ENCODE measurements at places on chromosomes 3 and 15.

DNA sequence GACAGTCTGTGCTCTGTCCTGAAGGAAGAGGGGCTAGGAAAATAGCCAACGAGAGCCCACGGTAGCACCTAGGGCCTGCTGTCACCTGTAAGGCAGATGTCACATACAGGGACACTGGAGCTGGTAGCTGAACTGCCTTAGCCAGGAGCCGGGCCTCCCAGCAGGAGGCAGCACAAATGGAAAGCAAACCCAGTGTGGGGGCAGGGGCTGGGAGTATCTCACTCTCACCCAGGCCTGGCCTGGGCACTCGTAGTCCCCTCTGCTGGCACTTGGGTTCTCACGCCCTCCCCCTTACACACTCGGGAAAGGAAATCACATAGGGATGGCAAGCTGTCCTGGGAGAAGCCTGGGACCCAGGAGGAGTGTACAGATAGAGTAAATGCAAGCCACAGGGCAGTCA is 173.1 kb upstream of the CHRNA7 start:
- DNase-seq, result no peak

DNA sequence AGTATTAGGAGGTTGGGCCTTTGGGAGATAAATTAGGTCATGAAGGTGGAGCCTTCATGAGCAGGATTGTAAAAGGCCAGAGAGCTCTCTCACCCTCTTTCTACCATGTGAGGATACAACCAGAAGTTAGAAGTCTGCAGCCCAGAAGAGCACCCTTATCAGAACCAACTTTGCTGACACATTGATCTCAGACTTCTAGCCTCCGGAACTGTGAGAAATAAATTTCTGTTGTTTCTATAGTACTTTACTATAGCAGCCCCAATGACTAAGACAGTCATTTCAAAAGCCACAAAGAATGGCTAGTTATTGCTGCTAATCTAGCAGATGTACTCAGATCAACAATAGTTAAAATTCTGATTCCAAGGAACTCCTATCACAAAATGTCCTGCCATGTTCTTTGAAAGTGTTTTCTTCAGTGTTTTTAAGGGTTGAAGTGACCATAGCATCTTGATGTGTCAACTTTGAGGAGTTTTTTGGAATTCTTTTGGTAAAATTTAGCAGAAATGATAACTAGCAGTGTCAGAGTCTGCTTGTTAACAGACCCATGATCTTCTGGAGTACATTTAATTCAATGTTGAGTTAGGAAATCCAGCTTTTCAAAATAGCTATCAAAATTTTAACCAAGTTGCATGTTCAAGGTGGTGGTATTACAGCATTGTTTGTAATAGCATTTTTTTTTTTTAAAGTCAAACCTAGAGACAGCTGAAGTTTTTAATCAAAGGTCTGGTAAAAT is 10.3 kb downstream of the DZIP3 start:
- DNase-seq, result no peak

- DNase-seq, result peak; percentile 23
Measured at GRCh38 chr3:159378396-159379194, 576.7 kb downstream of the MFSD1 start.

DNA sequence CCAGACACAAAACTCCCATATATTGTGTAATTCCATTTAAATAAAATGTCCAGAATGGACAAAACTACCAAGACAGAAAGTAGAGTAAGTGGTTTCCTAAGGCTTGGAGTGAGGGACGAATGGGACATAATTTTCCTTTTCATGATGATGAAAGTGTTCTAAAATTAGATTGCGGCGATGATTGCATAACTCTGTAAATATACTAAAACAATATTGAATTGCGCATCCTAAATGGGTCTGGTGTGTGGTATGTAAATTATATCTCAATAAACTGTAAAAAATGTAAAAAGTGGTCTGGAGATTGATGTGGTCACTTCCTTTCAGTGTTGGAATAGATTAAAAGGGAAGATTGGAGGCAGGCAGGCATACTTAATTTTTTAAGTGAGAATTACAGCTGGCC is 105.9 kb upstream of the KCNAB1 start:
- no peak for DNase-seq

GRCh38 chr3:39208463-39209055 is 16.2 kb upstream of the XIRP1 start:
- DNase-seq, result peak; percentile 57

GRCh38 chr3:69020424-69020823 is 6.9 kb upstream of the EOGT start:
- no peak for DNase-seq

- DNase-seq, result no peak
Measured at GRCh38 chr15:80252121-80252518, at the start of gene CTXND1. TSS of gene CTXND1 (minus strand) at chr15:80252213. CDS start at chr15:80201949, 50,264 bp downstream.

GRCh38 chr3:71117572-71118247 is 465.8 kb downstream of the FOXP1 start:
- DNase-seq, result no peak

GRCh38 chr3:46866720-46867549 is 3.7 kb upstream of the MYL3 start:
- DNase-seq, result no peak

DNA sequence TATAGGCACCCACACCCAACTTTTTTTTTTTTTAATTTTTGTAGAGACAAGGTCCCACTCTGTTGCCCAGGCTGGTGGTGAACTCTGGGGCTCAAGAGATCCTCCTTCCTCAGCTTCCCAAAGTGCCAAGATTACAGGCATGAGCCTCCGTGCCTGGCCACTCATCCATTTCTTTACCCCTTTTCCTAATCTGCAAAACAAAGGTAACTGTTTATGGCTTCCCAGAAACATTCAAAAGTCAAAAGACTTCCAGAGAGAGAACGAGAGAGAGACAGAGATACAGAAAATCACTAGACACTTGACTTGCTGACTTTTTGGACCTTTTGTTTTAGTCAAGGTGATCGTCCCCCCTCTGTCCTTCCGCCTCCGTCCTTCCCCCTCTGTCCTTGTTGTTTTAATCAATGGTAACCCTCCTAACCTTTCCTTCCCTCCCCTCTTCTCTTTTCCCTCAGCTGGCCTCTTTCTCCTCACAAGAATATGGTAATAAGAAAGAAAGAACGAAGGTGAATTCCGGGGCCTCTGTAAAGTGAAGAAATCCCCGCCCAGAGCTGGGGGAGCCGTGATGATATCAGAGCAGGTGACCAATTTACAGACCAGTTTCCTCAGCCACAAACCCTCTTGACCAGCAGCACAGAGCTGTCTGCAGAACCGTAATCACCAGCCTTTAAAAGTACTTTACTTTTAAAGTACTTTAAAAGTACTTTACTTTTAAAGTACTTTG is 21.9 kb downstream of the KLHL6 start:
- DNase-seq, result no peak

DNA sequence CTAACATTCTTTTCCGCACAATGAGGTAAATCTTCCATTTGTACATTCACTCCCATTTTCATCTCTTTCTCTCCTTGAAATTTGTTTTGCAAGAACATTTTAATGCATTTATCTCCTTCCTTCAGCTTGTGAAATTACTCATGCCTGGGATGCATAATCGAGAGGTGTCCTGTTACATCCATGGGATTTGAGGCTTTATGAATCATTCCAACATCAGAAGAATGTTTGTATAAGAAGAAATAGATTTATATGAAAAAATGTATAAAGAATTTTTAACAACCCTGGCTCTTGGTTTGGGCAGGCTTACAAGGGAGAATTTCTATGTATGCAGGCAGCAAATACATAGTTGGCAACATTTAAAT is 93.2 kb upstream of the MBNL1 start:
- no peak for DNase-seq

- DNase-seq, result no peak
Measured at GRCh38 chr15:101017093-101017754, 98.1 kb downstream of the LRRK1 start.

DNA sequence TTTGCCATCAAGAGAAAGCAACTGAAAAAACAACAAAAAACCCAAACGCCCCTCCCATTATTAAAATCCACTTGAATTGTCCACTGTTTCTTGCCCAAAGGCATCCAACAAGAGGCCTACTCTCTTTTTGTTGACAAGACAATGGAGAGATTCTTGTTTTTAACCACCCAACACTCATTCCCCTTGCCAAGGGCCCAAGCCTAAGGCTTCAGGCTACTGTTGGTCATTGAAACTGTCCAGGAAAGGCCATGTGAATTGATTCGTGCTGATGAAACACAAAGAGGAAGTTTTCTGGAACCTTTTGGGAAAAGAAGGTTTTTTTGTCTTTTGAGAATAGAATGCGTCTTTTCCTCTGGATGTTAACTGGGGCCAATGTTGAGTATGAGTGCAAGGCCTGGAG is 157.4 kb upstream of the PFN2 start:
- no peak for DNase-seq

GRCh38 chr3:33791477-33792166 is 6.8 kb upstream of the PDCD6IP start:
- DNase-seq, result no peak

DNA sequence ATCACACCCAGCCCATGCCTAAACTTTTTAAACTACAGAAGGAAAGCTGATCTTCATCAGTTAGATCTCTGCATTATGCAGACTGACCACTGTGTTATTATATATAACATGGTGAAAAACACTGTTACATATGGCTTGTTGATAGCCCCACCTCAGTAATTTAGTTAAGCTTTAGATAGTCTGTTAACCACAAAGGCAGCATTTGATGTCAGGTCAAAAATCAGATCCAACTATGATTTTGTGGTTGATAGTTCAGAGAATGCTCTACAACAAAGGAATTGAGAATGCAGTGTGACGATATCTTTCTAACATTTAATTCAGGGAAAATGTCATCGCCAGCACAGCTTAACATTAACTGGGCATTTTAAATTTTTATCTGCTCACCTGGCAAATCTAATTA is 37.7 kb upstream of the LMOD3 start:
- no peak for DNase-seq

DNA sequence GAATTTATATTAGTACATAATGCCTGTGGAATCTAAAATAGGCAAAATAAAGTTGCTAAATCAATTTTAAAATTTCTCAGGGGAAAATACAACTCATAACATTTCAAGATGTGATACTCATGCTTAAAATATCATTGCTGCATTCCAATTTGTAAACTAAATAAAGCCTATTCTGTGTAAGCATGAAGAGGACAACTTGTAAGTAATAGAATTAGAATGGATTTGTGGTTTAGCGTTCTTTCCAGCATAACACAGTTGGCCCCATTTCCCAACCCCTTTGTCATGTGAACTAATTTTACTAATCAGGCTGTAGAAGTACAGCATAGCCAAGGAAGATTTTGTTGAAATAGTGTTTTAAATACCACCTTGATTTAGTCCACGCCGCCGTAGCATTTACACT is 437.2 kb downstream of the SI start:
- no peak for DNase-seq

GRCh38 chr15:73716417-73716816 is 32.2 kb downstream of the CD276 start:
- DNase-seq, result no peak
